ENCODE measurements at places on chromosomes 4 and X.

DNA sequence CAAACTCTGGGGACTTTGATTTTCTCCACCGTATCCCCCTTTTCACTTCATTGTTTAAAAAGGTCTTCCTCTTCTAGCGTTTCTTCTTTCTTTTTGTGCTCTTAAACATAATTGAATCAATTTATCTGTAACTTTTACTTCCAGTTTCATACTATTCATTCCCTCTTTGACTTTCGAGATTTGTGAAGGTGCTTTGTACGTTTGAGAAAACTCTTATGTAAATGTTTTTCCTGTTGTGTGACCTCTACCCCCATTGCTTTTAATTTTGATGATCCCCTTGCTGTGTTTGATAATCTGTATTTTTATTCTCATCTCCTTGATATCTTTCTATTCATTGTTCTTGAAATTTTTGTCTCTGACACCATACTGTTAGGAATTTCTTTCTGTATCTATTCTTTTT lies 4.8 kb downstream of the USP38 start:
- no peak for DNase-seq

DNA sequence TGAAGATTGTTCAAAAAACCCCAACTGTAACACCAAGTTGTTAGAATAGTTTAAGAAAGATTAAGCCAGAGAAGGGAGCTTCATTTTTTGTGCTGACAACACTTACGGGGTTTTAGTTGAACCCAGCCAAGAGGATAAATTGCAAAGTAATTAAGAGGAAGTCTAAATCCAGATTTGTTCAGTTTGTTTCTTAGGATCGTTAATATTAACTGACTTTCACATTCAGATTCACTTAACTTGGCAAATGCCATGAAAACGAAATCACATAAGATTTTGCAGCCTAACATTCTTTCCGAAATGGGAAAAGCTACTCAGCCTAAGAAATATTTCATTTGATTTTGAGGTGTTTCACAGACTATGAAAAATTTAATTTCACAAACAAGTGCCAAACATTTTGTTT lies 511.3 kb downstream of the TRIML1 start:
- DNase-seq = no peak

- DNase-seq = no peak
These were observed 46.6 kb downstream of the SMPX start for GRCh38 chrX:21711129-21711847.

GRCh38 chr4:11824566-11824965 lies 395.9 kb upstream of the HS3ST1 start:
- DNase-seq = no peak

DNA sequence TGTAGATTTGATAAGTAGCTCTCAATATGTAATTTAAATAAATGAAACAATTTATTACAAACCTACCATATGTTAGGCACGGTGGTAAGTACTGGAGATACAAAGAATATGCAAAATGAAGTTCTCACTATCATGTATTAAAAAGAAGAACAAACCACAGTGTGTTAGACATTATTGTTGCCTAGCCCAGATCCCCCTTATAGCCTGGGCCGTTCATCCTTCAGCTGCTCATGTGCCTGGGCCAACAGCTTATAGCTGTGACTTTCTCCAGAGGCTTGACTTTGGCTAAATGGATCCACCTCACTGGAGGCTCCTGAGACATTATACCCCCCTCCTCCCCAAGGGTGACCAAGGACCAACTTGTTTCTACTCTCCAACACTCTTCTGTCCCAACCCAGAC lies 29.8 kb upstream of the CCNG2 start:
- DNase-seq = no peak

Measured in activated CD4-positive, alpha-beta T cell treated with anti-CD3 and anti-CD28 coated beads for 48 hours (primary cell).